Muscle of arm (tissue), 14 donors: ENCODE measurements at places on chromosomes 6 and 20.

DNA sequence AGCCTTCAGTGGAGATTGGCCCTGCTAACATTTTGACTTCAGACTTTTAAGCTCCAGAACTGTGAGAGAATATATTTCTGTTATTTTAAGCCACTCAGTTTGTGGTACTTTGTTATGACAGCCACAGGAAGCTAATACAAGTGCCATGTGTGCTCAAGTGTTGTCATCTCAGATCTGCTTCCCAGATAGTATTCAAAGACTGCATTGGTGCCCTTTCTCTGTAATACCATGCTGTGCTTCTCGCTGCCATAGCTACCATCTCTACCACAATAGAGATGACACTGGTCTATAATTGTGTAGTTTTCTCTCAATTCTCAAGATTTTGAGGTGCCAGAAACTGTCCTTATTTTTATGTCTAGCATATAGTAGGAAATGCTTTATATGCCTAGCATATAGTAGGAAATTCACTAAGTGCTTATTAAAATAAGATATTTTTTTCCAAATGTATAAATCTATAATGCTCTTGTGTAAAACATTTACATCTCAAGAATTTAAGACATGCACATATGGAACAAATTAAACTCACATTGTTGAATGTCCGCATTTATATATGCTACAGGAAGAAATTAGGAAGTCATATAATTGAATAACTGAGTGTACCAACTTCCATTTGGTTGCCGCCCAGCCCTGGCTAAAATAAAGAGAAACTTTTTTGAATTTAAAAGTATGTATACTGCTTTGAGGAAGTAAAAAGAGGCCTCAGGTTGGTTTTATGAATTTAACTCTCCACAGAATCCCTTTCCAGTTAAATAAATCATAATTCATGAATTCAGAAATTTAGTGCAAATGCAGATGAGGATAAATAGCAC, 77.6 kb downstream of the TPBG start:
- DNase-seq: no peak

DNA sequence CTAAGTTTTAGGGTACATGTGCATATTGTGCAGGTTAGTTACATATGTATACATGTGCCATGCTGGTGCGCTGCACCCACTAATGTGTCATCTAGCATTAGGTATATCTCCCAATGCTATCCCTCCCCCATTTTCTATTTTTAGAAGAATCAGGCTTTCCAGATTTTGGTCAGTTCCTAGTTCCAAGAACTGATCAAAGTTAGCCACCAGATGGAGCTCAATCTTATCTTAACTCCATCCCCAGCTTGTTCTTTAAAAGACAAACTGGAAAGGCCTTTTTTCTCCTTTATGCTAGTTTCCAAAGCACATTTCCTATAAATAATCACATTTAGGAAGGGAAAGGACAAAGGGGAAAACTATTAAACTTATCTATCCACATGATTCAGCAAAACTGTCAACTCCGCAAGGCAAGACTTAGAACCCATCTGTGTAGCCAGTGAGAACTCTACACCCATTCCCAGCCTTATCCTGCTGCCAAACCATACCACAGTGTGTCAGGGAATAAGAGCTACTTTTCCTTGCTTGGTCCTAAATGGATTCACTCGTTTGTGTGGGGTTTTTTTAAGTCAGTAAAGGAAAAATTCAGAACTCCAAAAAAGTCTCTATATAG, 22.8 kb upstream of the KHDC1 start:
- DNase-seq: no peak

DNA sequence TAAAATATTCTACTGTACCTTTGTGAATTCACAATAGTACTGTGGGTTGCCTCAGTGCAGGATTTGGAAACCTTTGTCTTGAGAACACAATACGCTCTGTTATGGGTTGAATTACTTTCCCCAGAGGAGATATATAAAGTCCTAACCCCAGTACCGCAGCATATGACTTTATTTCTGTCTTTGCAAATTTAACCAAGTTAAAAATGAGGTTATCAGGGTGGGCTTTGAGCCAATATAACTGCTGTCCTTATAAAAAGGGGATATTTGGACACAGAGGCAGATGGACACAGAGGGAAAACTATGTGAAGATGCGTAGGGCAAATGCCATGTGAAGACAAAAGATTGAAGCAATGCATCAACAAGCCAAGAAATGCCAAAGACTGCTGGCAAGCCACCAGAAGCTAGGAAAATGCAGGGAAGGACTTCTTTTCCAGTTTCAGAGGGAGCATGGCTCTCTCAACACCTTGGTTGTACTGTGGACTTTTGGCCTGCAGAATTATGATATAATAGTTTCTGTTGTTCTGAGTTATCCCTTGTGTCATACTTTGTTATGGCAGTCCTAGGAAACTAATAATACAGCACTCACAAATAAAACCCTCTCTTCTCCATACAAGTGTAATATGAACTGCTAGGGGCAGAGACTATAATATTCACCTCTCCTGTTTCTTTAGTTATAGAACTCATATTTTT, 292.6 kb upstream of the SPTLC3 start:
- peak; percentile 35 for DNase-seq

GRCh38 chr20:3680701-3681351, 984 bp downstream of the ADAM33 start:
- DNase-seq: no peak

GRCh38 chr6:16041327-16041726, 87.6 kb upstream of the MYLIP start:
- no peak for DNase-seq

DNA sequence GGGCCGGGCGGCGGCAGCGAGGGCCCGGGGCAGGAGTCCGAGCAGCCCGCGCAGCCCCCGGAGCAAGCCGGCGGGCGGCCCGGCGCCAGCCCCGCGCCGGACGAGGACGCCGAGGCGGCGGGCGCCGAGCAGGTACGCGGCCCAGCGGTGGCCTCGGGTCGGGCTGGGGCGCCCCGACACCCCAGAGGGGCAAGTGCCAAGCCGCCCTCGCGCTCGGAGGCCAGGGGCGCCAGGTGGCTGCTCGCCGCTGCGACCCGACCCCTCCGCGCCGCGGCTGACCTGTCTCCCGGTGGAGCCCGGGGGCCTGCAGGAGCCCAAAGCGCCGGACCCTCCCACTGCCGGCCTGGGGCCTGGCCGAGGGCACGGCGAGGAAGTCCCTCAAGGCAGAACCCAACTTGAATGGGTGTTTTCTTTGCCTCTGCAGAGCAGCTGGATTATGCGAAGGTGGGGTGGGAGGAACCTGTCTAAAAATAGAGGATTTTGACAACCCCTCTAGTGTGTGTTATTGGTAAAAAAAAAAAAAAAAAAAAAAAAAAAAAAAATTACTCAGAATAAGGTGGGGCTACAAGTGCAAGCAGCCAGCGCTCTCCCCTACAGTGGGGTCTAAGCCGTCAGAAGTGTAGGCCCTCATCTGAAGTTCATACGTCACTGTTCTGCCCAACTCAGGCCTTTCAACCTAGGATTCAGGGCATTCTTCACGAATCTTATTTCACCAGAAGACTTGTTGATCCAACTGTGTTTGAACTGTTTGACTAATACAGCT, 609 bp downstream of the OGFRL1 start:
- DNase-seq: peak; percentile 23

DNA sequence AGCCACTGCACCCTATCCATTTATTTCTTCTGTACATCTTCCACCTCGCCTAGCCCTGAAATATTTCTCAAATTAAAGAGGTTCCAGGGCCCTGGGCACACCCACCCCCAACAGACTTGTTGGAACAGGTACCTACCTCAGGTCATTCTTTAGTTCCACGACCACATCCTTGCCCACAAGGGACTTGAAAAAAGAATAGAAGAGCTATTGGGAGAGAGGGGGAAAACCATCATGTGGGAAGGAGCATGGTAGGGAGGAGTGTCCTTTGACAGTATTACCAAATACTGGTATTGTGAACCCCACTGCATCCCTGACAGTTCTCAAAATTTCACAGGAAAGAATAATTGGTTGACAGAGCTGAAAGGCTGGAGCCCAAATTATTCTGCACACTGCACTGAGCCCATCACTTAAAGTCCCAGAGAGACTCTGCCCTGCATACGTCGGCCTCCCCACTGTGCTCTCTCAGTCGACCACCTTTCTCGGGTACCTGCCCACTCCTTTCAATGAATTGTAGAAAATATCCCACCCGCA, 762 bp downstream of the LSM2 start:
- no peak for DNase-seq

DNA sequence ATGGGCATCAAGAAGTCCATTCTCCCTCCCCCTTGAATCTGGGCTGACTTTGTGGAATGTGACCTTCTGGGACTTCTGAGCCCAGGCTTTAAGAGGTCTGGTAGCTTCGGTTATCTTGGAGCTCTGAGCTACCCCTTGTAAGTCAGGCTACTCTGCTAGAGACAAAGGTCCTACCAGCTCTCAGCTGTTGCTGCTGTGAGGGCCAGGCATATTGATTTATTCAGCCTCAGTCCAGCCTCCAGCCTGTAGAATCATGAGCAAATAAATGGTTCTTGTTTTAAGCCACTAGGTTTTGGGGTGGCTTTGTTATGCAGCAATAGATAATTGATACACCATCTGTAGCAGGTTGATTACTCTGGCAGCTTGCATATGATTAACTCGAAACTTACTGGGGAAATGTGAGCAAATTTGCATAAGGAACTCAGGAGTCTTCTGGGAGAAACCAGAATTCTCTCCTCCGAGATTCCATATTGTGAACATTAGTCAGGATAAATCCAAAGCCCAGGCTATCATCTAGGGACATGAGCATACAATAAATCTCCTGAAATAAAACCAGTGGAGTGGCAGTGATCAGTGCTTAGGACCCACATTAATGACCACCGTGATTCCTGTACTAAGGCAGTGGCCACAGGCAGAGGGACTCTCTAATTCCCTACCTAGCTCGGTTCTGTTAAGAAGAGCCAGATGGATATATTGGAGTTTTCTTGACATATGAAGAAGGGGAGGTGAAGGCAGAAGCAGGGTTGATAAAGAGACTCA, 336.1 kb downstream of the CDC5L start:
- DNase-seq: no peak

GRCh38 chr6:89081129-89081422, 525 bp downstream of the PNRC1 start:
- no peak for DNase-seq

DNA sequence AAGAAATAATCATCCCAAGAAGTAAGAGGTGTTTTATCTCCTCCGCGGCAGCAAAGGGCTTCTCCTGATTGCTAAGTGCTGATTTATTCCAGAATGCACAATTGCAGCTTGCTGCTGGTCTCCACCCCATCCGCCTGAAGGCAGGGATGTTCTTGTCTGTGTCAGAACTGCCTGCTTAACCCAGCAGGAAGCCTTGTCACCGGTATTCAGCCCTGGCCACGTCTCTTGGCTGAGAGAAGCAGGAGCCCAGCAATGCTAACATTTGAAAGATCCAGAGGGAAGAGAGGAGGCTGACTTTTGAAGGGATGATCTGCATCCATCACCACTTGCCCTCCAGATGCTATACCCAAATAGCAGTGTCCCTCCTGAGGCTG, 4.2 kb downstream of the SCML4 start:
- no peak for DNase-seq

GRCh38 chr20:63651942-63652191, 1.4 kb downstream of the STMN3 start:
- DNase-seq: no peak

- no peak for DNase-seq
Measured at GRCh38 chr6:44190715-44191114, 26.0 kb upstream of the MYMX start.

DNA sequence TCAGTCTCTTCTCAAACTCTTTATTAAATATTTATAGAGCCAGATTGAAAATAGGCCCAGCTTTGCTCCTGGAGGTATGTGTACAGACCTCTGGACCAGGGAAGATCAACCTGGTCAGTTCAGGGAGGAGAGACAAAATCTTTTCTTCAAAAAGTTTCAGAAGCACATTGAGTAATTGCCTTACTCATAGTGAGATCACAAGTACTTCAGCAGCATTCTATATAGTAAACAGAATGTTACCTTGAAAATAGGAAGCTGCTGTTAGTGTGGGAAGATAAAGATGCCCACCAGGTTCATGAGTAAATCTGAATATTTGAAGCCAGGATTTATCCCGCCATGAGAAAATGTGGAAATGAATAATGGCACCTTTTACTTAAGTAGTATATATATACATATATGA, 665.9 kb upstream of the CITED2 start:
- no peak for DNase-seq
